ENCODE measurements at places on chromosomes 5 and 9.

GRCh38 chr5:82405618-82406204 is 127.6 kb upstream of the RPS23 start:
- DNase-seq, result no peak

DNA sequence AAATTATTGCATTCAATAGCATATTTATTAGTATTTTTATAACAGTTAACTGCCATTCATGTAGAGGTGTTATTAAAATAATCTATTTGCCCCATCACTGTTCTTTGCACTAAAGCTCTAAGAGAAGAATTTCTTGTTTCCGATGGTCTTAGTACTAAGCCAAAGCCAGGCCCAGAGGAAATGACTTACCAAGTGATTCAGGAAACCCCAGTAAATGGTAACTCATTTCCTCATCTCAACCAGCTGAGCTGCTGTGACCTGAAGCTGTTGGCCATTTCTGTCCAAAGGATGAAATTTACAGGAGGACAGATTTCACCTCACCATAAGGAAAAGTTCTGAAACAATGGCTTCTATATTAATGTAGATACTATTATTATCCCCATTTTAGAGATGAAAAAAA is 117.0 kb downstream of the PIK3R1 start:
- DNase-seq, result no peak

DNA sequence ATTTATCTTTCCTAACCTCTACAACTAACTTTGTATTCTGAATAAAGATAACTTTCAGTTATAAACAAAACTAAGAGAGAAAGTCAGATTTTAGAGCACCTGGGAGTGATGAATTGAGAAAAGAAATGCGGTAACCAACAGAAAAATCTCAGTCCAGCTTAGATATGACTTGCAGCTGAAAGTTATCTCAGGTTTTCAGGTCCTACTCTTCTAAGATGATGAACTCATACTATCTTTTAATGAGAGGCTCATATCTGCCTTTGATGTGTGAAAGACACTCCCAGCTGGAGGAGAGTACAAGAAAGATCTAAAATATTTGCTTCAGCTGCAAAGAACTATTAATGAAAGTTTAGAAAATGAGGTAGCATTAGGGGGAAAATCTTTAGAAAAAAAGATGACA is 190.5 kb downstream of the DENND1A start:
- no peak for DNase-seq

GRCh38 chr5:142549834-142550233 is 136.1 kb downstream of the FGF1 start:
- no peak for DNase-seq

DNA sequence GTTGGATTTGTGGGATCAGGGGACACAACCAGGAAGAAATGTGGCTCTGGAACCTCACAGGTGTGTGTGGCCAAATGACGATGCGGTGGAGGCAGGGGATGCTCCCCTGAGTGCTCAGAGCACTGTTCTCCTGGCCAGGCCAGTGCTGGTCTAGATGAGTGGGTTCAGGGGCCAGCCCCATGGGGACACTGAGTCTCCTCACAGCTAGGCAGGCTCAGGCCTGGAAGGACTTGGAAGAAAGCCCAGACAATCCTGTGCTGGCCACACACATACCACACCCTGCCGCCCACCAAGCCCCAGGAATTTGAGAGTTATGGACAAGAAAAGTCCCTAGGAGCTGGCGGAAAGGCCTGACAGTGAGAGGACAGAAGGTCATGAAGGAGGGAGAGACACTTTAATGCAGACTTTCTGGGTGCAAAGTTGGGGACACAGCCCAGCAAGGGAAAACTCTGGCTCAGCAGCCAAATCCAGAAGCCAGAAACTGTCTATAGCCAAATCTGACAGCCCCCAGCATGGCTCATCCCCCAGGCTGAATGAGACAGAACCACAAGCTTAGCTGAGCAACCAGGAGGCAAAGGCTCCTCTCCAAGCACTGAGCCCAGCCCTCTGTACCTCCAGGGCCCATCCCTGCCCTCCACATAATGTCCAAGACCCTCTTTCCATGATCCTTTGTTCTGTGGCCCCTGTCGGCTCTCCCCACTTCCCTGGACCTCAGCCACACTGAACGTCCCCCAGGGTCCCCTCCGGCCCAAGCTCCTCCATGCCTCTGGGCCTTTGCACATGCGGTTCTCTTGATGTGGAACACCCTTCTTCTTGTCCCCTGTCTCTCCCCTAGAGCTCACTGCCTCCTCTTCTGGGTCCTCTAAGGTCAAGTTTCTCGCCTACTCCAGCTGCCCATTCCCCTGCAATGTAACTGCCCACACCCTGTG is 22.4 kb downstream of the LHX6 start:
- no peak for DNase-seq

- DNase-seq, result no peak
These were observed 87.5 kb upstream of the SARDH start for GRCh38 chr9:133825555-133826218.

DNA sequence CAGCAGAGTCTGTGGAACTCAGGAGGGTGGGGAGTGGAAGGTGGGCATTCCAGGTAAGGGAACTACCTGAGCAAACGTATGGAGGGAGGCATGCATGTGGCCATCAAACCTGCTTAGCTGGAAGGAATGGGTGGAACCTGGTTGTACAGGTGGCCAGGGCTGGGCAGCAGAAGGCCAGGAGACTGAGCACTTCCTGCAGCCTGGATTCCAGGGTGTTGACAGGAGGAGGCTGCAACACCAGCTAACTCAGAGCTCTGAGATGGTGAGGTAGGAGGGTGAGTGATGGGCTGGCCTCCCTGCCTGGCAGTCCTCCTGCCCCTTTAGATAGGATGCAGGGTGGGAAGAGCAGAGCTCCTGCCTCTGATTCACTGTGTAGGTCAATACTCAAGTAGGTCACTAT is 92.5 kb upstream of the CPEB4 start:
- no peak for DNase-seq

DNA sequence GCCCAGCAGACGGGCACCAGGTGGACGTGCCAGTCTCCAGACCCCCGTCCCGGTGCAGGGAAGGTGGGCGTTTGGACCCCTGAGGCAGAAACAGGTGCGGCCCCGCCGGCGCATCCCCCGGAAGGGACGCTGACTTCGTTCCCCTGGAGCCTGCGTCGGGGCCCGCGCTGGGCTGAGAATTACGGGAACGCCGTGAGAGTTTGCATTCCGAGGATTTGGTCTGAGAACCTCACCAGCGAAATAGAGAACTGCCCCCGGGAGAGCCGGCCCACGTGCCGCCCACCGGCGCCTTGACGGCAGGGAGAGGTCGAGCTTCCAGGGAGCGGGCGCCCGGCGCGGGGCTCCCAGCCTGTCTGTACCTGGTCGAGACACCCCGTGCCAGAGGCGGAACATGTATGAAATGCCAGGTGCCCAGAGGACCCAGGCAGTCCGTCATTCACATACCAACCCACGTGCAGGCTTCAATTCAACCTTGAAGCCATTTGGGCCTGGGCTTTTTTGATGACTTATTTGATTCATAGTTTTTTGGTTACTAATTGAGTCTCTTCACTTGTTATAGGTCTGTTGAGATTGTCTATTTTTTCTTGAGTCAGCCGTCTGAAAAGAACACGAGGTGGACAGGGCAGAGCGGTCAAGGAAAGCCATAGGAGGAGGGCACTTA is 877 bp upstream of the CAMSAP1 start:
- DNase-seq, result no peak

DNA sequence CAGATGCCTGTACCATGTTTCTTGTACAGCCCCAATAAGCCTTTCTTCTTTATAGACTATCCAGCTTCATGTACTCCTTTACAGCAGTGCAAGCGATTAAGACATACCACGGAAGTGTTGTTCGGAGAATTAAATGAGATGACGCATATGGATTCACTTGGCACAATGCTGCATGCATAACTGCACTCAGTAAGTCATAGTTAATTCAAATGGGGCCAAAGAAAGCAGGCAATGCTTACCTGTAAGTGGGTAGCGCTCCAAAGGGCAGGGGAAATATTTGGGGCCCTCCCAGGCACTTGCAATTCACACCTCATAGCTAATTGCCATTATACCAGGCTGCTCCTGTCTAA is 7.7 kb upstream of the ADRA1B start:
- DNase-seq, result no peak

DNA sequence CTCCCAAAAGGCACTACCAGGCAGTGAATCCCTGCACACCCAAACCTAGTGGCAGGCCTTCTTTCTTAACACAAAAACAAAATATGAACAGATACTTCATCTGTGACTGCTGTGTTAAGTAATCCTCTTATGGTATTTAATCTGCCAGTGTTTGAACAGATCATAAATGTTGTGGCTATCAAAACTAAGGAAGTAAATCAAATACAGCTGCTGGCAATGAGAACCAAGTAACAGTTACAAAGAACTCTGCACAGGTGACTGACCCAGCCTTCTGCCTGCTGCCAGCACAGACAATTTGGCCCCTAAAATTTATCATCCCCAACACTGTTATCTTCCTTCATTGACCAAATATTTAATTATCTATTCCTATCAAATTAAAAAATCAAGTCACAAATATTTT is 78.0 kb downstream of the GNAQ start:
- DNase-seq, result peak; percentile 64

Data from hematopoietic multipotent progenitor cell treated with erythropoietin and hydrocortisone succinate and interleukin-3 and kit ligand, for 4 days (in vitro differentiated cells).